ENCODE measurements at places on chromosomes 5 and 9.

DNA sequence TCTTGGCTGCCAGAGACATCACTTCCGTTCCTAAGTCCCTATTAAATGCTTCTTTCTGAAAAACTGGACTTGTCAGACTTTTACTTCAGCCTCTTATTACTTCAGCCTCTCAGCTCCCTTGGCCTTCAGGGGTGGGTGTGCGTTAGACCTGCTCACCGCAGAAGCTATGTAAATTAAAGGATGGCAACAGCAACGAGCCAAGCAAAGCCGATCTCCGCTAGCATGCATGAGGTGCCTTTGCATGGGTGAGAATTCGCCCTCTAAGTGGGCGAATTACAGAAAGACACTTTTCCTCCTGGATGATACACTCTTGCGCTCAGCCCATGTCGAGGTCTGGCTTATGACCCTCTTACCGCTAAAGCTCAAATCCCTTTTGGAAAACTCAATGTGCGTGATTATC is 10.9 kb upstream of the IL3 start:
- no peak for DNase-seq

DNA sequence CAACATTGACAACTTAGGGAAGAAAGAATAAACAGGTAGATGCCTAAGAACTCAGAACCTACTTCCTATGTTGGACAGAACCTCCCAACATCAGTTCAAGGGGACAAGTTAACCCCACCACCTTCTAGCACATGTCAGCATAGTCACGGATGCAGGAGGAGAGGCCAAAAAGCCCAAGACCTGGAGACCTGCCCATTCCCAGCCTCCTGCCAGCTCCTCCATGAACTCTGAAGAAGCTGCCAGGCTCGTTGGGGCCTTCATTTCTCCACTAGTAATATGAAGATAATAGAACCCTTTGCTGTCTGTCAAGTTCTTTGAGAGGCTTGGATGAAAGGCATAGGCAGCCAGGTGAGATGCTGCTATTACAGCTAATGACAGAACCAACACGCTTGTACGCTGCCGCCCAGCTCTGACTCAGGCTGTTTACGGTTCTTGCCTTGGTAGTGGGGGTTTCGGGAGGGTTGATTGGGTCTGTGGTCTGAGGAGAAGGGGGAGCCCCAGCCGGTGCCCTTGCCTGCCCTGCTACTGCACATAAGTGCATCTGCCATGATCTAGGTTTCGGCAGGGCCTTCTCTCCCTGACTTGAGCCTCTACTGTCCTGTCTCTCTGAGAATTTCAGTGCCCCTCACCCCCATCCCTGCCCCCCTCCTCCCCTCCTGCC is 82.2 kb downstream of the NRG2 start:
- no peak for DNase-seq

DNA sequence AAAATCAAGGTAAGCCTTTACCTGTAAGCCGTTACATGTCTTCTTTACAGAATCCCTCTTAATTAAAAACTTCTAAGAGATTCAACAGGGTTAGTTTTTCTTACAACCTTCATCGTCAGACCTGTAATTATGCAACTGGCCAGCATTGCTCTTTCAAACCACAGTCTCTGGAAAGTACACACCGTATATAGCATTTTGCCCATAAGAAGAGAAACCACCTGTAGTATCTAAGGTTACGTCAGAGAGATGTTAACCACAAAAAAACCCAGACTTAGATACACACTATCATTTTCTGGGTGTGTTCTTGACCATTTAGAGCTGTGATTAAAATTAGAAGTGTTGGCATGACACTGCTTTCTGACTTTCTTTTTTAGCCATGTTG is 140.0 kb downstream of the MUSK start:
- no peak for DNase-seq

- no peak for DNase-seq
Measured at GRCh38 chr5:113343343-113343742, 91.4 kb downstream of the TSSK1B start.

DNA sequence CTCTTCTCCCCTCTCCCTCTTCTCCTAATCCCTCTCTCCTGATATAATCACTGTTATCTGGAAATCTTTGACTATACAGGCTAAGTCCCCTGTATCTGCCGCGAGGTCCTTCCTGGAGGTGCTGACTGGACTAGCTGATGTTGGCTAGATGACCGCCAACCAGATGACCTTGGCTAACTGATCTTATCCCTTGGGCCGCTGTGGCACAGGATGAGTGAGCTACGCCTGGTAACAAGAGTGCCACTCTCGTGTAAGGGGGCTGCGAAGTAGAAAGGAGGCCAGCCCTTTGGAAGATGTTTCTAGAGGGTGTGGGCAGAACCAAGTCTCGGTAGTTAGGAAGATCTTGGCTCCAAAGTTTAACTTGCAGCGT is 345 bp upstream of the PRRC1 start:
- DNase-seq: no peak

DNA sequence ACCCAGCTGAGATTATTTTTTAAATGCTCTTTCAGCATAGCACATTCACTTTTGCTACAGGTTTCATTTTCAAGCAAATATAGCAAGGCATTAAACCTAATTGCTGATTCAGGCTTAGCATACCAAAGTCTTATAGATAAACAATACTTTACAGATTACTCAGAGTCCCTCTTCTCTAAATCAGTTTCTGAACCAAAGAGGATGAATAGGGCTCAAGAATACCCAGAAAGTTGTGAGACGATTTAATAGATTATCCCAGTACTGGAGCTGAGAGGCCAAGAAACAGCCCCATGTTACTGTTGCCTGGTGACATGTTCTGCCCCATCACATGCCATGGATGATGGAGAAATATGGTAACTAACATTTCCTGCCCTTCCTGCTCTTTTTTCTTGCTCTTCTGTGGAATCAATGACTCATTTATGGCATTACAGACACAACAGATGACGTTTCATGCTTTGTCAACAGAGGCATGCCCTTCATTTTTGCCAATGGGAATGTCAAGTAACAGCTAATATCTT is 18.1 kb upstream of the SSBP2 start:
- no peak for DNase-seq

GRCh38 chr5:141478321-141478945 is 2.7 kb downstream of the PCDHGC3 start:
- no peak for DNase-seq

DNA sequence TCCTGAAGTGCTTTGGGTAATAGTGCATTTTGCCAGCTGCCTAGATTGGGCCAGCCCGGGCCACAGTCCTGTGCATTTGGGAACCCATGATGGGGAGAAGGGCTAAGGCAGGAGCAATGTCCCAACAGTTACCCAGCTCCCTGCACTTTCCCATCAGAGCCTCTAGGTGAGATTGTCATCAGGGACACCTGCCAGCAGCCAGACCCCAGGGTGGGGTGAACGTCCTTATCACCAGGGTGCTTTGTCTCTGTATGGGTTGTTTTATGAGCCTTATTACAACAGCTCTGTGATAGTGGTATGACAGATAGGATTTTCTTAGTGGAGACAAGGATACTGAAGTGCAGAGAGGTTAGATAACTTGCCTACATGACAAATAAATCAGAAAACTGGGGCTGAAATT is 365.7 kb downstream of the OSTF1 start:
- no peak for DNase-seq

DNA sequence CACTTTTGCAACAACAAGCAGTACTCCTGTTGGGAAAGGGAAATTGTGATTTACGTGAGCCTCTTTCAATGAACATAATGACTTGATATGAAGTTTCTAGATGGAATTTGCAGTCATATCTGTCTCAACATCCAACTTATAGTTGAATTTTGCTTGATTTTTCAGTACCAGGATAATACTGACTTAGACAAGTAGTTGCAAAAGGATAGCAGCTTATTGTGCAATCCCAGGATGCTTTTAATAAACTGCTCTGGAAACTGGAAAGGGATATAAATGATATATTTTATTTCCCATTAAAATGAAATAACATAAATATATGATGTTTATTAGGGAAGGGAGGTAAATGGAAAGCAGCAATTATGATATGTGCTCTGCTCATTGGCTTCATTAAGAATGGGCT is 174.4 kb upstream of the RGMB start:
- DNase-seq: no peak

- DNase-seq: no peak
Measured at GRCh38 chr5:83925321-83925954, 204.8 kb upstream of the HAPLN1 start.

GRCh38 chr5:140574165-140574564 is 9.5 kb downstream of the SLC35A4 start:
- DNase-seq: no peak

GRCh38 chr9:134455934-134456755 is 129.9 kb downstream of the RXRA start:
- peak; percentile 77 for DNase-seq

DNA sequence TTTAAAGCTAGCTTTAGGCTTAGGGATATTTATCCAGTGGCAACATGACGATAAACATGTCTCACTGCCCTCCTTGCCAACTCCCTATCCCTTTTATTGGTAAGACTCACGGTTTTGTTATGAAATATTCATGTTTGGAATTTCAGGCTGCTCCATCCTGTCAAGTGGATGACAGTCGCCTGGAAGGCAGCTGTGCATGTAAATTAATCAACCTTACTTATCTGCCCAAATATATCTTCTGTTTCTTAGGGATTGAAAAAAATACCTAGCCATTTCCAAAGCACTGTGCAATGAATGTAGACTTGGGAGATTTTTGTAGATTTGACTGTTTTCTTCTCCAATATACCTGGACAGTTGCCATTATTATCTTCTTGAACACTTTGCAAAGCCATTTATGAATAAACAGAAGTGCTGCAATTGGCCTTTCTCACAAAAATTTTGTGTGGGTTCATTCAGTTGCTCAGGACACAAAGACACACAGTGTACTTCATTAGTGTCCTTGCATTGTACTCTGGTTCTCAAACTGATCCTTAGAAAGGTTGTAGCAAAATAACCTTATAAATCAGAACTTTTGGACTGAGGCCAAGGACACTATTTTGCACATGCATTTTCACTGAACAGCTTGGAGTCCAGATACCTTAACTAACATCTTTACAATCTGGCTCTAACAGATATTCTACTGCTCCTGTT is 889.4 kb upstream of the SEMA6A start:
- DNase-seq: no peak

DNA sequence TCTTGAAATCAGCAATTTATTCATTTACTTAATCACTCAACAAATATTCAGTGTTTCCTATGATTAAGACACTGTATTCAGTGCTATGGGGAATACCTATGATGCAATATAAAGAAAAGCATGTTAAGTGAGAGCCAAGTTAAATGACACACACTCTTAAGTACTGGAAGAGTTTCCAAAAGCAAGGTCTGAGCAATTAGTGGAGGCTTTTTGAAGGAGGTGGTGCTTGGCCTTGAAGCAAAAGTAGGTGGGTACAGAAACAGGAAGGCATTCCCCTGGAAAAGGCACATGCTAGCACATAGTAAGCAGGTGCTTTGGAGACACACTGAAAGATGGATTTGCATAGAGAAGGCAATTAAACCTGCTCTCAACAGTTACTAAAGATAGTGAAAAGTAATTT is 4.0 kb downstream of the TSLP start:
- no peak for DNase-seq

GRCh38 chr5:38728029-38728428 is 117.8 kb upstream of the OSMR start:
- DNase-seq: no peak

- no peak for DNase-seq
Measured at GRCh38 chr5:112385566-112385965, 33.5 kb downstream of the EPB41L4A start.

GRCh38 chr5:34660444-34660843 is 4.3 kb downstream of the RAI14 start:
- DNase-seq: no peak

DNA sequence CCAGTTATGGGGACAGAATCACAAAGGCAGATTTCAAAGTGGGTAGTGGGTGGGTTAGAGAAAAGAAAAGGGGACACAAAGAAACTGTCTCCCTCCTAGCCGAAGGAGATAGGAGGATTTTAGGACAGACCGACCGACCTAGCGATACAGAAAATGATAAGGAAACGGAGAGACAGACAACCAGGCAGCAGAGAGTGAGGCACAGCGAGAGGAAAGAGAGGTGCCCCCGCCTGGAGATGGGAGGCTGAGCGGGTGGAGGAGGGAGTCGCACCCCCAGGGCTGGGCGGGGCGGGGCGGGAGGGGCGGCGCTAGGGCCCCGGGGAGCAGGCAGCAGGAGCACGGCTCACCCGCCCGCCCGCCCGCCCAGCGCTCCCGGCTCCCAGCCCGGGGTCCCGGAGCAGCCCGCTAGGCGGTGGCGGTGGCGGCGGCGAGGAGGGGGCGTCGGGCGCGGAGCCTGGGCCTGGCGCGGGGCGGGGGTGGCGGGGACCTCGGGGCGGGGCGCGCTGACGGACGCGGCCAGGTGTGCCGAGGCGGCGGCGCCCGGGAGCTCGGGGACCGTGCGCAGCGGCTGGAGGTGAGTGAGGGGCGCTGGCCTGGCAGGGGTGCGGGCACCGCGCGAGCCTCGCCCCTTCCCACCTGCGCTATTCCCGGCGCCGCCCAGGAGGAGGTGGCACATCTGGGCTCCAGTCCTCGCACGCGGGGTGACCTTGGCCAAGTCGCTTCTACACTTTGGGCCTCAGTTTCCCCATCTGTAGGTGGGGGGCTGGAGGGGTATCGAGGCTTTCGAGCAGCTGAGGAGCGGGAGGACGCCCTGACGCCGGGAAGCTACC is 15.9 kb upstream of the SYNPO start:
- DNase-seq: peak; percentile 49

DNA sequence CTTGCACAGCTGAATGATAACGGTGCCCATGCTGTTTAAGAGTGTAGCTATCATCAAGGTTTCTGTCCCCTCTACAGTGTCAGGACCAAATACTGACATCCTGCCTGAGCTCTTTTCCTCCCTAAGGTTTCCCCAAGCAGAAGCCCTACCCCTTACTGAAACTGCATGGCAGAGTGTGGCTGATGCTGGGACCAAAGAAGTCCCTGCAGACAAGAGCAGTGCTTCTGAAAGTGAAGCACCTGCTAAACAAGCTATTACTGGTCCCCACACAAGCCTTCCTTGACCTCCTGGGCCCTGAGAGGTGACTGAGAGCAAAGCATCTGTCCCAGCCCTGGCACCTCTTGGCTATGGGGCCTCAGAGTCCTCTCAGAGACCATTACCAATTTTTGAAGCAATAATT is 56.1 kb downstream of the CFAP90 start:
- no peak for DNase-seq

- no peak for DNase-seq
Measured at GRCh38 chr5:125014202-125014601, 267.8 kb upstream of the ZNF608 start.

DNA sequence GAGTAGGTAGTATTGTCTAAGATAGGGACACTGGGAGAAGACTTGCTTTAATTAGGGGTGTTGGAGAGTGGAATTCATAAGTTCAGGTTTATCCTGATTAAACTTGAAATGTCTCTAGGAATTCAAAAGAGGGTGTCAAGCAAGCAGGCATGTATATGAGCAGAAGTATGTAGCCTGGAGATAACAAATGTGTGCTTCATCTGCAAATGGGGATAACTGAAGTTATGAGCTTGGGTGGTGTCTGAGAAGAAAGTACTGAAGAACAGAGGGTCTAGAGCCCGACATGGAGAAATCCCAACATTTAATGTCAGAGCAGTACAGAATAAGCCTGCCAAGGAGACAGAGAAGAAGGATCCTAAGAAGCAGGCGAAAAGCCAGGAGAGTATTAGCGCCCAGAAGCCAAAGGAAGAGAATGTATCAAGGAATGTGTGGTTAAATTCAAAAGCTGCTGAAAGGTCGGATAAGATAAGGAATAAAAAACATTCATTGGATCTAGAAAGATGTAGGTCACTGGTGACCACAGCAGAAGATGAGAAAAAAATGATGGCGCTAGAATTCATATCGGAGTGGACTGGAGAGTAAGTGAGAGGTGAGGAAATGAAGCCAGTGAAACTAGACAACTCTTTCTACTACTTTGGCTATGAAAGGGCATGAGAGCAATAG is 401.5 kb upstream of the PIK3R1 start:
- DNase-seq: no peak

GRCh38 chr5:135032999-135033861 is 798 bp downstream of the PITX1 start:
- peak; percentile 47 for DNase-seq

- DNase-seq: no peak
Measured at GRCh38 chr9:117622347-117622746, 81.9 kb upstream of the TLR4 start.

Data from stimulated activated CD4-positive, alpha-beta T cell treated with anti-CD3 and anti-CD28 coated beads, Interleukin-15, amount 100 ng/mL, for 24 hours (primary cell).